ENCODE measurements at places on chromosomes 7 and 10. TPM values are rescaled to one million over a fixed set of nuclear protein-coding genes. Genes with fewer than 3 reads are reported as not detected.

DNA sequence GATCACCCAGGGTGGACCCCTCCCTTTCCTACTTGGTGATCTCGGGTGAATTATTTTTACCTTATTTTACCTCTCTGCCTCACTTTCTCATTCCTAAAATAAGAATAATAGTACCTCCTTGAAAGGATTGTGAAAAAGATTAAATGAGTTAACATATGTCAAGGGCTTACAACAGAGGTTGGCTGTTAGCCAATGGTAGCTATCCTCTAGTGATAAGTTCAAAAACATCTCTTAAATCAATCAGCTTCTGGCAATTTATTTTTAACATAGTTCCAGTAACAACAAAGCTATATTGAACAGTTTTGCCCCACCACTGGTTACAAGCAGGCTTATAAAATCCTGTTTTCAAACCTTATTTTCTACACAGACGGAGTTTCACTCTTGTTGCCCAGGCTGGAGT, 45.4 kb downstream of the TMEM168 start:
- DNase-seq: no peak

DNA sequence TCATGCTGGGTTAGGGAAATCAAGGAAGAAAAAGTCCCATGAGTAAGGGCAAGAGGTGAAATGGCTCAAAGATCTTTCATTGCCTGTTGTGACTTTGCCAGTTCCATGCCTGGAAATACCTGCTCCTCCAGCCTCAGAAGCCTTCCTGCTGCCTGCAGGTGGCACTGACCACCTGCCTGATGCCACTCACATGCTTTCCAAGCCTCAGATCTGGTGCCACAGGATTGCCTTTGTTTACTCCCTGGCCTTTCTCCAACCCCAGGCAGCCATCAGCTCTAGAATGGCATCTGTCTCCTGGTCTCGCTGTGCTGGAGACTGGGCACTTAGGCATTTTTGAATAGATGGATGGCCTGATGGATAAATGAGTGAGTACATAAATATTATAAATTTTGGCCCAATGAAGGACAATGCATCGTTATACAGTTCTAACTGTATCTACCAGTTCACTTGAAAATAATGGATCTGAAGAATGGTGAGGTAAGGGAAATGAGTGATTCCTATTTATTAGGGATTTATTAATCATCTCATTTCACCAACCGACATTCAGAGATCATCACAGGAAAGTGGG, 657.2 kb downstream of the INHBA start:
- DNase-seq: peak; percentile 87

- no peak for DNase-seq
These were observed 210.6 kb upstream of the PHYHIPL start for GRCh38 chr10:58965855-58966254.

GRCh38 chr10:80268266-80268665, 21.2 kb downstream of the MAT1A start:
- DNase-seq: no peak

Gene ANKRD61
- total RNA-seq: 0.26 TPM

Gene MEIG1
- not detected for total RNA-seq
